ENCODE measurements at places on chromosomes 1 and 21.

DNA sequence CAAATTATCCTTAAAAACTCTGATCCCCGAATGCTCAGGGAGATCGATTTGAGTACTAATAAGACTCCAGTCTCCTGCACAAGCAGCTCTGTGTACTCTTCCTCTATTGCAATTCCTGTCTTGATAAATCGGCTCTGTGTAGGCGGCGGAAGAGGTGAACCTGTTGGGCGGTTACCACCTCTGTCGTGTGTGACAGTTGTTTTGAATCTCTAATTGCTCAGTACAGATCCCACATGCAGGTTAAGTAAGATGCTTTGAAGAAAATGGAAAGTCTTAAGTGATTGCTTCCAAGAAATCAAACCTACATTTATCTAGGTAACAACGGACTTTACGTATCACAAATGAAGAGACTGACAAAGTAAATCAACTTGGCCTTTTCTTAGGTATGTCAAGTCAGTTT is 35.5 kb downstream of the COA6 start:
- DNase-seq, result peak; percentile 64

DNA sequence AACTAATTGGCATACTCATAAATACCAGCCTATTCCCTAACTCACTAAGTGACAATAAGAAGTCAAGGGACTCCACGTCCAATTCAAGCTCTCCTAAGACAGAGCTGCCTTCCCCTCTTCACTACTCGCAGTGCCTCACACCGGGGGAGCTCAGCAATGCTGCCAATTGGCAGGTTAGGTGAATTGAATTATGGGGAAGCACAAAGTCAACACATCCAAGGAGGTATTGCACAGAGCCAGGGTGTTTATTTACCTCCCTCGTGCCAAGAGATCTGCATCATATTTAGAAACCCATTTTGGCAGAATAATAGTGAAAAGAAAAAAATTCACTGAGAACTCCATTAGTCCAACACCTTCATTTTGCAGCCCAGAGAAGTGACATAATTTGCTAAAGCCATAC is 20.4 kb upstream of the TNR start:
- no peak for DNase-seq

DNA sequence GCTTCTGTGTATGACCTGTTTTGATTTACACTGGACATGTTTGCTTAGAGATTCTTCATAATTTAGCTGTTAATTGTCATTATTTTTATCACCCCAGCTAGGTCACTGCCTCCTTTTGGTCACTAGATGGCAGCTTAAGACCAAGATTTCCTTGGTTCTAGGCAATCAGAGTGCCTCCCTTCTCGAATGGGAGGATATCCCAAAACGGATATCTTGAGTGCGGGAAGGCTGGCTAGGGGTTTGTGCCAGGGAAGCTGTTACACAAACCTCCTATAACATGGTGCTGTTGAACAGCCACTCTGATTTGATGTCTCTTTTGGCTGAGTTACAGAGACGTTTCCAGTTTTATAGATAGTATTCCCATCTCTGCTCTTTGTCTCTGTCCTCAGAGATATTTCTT is 283.5 kb downstream of the S1PR1 start:
- DNase-seq, result no peak

- no peak for DNase-seq
Observed at GRCh38 chr1:17865912-17866739, 111.0 kb downstream of the ACTL8 start.

DNA sequence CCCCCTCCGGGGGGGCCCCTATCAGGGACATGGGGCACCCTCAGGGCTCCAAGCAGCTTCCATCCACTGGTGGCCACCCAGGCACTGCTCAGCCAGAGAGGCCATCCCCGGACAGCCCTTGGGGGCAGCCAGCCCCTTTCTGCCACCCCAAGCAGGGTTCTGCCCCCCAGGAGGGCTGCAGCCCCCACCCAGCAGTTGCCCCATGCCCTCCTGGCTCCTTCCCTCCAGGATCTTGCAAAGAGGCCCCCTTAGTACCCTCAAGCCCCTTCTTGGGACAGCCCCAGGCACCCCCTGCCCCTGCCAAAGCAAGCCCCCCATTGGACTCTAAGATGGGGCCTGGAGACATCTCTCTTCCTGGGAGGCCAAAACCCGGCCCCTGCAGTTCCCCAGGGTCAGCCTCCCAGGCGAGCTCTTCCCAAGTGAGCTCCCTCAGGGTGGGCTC is 34.9 kb downstream of the TRIM11 start:
- no peak for DNase-seq

DNA sequence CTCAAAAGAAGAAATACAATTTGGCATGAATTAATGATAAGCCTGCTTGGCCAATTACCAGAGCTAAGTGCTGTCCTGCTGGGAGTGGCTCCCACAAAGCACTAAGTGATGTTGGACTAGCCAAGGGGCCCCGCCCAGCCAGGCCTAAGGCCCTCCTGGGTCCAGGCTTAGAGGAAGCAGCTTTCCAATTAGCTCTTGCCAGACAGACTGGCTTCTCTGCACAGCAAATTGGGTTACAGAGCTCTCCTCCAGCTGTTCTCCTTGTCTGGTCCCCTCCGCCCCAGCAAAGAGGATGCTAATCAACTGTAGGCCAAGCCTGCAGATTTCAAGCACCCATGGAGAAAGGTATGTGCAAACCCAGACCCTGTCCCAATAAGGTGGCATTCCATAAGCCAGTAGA is 151.9 kb downstream of the DMRTA2 start:
- no peak for DNase-seq

- no peak for DNase-seq
Observed at GRCh38 chr1:175889848-175890247, 146.5 kb upstream of the TNR start.

DNA sequence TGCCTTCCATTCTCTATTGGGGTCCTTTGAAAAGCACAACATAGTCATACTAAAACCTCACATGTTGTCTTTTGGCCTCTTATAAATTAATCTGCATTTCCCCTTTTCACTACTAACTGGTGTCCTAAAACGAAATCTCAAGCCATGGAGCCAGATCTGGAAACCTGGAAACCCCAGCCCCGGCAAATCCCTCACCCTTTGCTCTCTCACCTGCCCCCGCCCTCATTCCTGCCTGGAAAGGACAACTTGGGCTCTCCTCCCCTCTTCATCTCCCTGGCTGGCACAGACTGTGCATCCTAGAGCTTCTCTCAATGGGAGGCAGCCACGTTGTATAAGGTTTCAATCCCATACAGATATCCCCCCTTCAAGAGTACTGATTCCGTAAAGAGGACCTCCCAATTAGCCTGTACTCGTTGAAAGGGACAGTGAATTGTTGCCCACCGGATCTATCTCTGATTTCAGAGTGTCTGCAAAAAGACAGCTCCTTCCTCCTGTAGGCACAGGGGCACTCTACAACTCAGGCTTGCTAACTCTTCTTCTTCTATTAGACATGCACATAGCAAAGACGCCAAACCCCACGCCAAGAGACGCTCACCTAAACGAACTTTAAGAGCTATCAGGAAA is 1.4 kb downstream of the DUSP10 start:
- no peak for DNase-seq

GRCh38 chr1:23371987-23372880 is 2.6 kb upstream of the ZNF436 start:
- no peak for DNase-seq

DNA sequence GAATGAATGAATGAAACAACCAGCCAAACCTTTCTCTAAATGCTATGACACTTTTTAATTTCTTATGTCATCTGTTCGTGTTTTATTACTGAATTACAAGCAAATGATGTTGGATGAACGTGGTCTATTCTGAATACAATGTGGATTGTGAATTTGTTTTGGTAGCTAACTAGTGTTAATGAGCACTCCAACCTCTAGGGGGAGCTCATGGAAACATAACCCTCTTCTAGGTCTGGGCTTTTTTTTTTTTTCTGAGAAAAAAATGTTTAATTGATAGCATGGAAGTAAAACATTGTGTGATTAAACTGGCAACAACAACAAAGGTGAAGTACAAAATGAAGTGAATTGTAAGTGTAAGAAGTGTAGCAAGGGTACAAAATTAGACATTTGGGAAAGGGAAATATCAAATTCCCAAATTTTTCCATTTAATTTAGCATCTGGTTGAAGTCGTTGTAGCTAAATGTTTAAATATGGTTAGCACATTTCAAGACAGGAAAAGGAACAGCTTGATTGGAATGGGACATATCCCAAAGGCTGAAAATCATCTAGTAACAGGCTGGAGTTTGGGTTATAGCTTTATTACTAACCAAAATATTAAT is 42.6 kb upstream of the PTGS2 start:
- peak; percentile 6 for DNase-seq

DNA sequence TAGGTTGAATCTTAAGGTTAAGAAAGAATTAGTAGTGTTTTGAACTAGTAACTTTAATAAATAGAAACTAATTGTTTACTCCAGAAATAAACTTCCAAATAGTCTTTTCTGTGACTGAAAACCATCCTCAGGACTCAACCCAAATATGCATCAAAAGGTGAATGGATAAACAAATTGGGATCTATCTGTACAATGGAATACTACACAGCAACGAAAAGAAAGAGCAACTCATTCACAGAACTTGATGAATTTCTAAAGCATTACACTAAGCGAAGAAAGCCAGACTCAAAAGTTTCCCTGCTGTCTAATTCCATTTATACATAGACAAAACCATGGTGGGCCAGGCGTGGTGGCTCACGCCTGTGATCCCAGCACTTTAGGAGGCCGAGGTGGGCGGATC is 25.0 kb downstream of the HEYL start:
- no peak for DNase-seq

- no peak for DNase-seq
Observed at GRCh38 chr1:10676963-10677362, 119.5 kb downstream of the CASZ1 start.

- no peak for DNase-seq
Observed at GRCh38 chr21:41438425-41439113, 12.5 kb downstream of the MX1 start.

GRCh38 chr1:230610589-230610988 is 31.7 kb upstream of the COG2 start:
- DNase-seq, result no peak

DNA sequence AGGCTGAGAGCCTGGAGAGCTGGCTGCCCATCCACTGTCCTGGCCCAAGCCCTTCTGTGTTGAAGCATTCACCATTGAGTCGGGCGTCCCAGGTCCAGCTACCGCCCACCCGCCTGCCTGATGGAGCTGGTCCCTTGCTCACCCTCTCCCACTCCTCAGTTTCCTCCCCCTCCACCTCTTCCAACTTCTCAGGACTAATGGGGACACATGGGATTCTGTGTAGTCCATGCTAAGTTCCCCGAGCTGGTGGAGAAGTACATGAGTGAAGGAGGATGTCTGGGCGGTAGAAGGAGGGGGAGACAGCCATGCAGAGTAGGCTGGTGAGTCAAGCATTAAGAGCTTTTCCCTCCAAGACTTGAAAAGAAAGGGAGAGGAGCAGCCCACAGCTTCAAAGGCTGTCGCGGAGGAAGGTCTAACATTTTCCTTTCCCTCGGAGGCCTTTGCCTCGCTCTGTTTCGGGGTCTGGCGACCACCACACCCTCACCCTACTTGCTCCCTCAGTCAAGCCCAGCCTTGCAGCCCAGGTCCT is 561 bp downstream of the SLC26A9 start:
- no peak for DNase-seq

- DNase-seq, result no peak
Observed at GRCh38 chr21:38075833-38076587, 159.8 kb upstream of the KCNJ6 start.

DNA sequence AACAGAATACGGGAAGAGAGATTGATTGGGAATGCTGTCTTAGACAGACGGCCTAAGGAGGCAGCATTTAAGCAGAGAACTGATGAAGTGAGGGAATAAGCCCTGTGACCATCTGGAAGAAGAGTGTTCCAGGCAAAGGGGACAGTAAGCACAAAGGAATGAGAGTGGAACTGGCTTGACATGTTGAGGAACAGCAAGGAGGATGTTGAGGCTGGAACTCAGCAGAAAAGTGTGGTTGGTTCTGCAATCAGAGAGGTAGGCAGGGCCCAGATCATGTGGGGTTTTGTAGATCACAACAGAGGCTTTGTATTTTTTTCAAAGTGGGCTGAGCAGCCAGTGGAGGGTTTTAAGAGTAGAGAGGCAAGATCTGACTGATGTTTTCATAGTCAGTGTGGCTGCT is 157.4 kb downstream of the DNM3 start:
- DNase-seq, result no peak

GRCh38 chr1:6357243-6357936 is 36.2 kb downstream of the ACOT7 start:
- no peak for DNase-seq

DNA sequence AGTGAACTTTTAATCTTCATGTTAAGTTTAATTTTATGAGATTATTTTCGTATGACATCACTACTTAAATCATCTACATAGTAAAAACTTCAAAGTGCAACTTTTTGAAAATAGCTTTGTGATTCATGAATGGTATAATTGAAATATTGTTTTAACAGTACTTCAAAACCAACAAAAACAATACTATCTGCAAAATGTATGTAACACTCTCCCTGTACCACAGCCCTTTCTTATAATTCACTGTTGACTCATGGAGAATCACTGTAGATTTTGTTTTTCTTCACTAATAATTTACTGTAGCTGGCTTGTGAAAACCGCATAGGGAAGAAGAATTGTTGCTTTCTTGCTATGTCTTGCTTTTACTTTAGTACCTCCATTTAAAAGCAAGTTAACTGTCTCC is 301.4 kb upstream of the ADAMTS5 start:
- DNase-seq, result no peak

- no peak for DNase-seq
Observed at GRCh38 chr1:185694081-185694480, 40.1 kb upstream of the HMCN1 start.

GRCh38 chr21:20721151-20721550 is 277.1 kb upstream of the NCAM2 start:
- DNase-seq, result no peak

DNA sequence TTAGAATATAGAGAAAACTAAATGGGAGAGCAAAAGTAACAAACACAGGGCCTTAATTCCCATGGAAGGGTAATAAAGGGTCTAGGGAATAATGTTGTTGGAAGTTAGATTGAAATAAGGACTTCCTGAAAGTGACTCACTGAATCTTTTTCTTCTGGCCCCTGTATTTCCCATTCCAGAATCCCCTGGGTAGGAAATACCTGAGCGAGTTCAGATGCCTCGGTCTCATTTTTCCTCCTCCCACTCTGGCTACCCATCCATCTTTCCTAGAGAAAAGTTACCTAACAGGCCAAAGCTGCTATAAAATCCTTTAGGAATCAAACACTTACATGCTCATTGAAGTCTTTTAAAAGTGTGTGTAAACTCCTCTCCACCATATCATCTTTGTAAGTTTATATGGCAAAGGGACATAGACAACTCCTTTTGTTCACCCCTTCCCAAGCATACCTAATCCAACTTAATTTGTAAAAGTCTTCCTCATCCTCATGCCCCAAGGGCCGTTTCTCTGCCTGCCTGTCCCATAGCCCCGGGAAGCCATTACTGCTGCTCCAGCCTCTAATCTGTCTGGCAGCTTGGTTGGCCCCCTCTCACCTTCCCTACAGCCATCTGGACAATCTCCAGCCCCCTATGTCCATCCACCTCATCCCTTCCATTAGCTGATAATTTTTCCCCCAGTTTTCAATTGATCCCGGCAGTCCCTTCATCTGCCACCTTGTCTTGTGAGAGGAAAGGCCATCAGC is 3.3 kb upstream of the MEF2D start:
- DNase-seq, result no peak

DNA sequence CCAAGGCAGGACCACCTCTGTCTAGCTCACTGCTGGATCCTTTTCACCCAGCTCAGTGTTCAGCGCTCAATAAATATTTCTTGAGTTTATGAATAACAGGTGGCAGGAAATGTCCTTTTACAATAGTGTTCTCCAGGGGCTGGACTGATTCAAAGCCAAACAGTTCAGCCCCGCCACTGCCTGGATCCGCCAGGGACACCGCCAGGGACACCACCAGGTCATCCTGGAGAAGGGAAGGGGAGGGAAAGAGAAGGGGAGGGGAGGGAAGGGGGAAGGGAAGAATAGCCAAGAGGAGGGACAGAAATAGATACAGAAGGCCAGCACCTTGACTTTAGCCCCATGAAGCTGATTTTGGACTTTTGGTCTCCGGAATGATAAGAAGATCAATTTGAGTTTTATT is 255.6 kb downstream of the GRIK3 start:
- no peak for DNase-seq
